Stimulated activated CD8-positive, alpha-beta memory T cell treated with anti-CD3 and anti-CD28 coated beads, Interleukin-7, amount 100 ng/mL, for 24 hours (primary cell): ENCODE measurements at places on chromosomes 4 and X.

- no peak for DNase-seq
Measured at GRCh38 chrX:123157586-123157985, 26.5 kb upstream of the GRIA3 start.

- DNase-seq = no peak
Measured at GRCh38 chr4:15459706-15460105, 10.0 kb upstream of the CC2D2A start.

DNA sequence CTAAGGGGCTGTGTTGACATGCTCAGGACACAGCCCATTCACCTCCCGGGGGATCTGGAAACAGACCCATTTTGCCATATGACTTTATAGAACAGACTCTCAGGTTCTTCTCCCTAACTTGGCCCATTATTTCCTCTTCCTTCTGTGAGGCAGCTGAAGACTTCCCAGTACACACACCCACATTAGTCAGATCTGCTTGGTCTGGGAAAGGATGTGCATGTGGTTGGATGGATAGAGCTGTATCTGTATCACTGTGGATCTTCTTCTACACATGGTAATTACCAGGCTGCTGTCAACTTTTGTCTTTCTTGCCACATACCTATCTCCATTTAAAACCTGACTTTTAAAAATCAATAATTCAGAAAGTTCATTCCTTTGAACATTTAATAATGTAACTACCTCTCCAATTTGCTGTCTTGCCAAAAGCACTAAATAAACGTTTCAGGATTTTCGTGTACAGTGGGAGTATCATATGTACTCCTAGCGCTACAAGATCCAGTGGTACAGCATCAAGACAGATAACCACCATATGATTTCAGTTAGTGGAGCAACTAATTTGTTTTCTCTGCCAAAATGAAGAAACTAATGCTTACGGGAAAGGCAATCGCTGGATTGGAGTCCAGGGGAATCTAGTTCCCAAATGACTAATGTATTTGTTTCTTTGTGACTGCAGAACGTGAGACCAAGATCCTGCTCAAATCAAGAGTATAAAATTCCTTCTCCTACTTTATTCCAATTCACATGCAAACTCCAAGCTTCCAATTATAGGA, 134.1 kb upstream of the MAP3K15 start:
- DNase-seq = no peak

- no peak for DNase-seq
Measured at GRCh38 chr4:175411251-175411650, 400.8 kb downstream of the GPM6A start.

DNA sequence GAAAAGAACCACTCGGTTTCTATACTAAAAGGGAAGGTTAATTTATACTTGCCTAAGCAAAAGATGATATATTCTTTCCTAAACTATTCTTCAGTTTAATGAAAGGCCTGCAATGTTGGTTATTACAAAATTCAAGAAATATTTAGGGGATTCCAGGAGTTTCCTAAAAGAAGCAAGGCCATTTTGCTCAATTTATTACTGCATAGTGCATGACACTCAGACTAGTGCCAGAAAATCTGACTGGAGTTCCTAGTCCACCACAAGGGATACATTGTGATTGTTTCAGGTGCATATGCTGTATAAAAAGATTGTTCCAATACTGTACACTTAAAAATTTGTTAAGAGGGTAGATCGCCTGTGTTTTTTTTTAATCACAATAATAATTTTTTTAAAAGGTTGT, 78.7 kb downstream of the CAPN6 start:
- DNase-seq = no peak

GRCh38 chr4:27717431-27717755, 856.8 kb downstream of the STIM2 start:
- DNase-seq = no peak

GRCh38 chr4:86496094-86497080, 97.7 kb upstream of the PTPN13 start:
- DNase-seq = no peak

DNA sequence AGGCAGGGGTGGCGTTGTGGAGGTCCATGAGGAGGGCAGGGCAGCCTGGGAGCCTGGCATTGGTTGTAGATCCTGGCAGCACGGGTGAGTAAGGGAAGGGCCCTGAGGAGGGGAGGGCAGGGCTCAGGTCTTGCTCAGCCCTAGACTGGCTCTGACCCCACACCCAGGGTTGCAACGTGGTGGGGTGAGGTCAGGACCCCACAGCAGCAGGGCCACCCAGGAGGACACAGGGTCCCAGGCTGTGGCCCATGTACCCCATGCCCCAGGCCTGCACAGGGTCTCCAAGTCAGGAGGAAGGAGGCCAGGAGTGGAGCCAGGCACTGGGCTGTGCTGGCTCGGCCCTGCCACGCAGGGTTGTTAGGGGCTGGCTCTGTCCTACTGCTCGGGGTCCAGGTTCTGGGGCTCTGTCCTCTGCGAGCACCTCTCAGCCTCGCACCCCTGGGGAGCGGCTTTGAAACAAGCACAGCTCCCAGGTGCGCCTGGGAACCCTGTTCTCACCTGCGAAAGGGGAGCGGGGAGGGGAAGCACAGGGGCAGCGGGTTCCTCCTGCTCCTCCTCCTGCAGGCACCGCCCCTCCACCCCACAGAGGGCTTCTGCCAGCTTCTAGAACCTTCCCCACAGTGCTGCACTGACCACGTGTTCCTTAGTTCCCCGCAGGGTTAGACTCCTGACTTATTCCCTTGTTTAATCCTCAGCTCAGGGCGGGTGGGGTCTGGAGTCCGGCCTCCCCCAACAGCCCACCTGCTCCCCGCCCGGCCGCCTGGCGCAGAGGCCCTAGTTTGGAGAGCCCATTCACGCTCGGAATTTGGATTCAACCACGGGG, 20.4 kb downstream of the MSANTD1 start:
- DNase-seq = no peak

DNA sequence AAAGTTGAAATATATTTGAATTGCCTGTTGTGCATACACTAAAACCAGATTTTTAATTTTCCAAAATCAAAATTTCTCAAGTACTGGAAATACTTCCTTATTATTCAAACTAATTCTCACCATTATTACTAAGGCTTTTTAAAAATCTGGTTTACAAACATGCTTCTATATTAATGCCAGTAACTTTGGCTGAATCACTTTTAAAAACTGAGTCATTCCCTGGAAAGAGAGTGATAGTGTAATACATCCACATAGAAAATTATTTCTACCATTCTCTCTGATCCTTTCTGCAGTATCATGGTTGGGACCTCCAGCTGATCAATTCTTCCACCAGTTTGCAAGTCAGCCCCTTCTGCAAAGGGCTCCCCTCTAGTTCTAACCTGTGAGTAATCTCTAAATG, 165.3 kb upstream of the FAM241A start:
- no peak for DNase-seq

- DNase-seq = no peak
Measured at GRCh38 chr4:61180405-61180804, 19.7 kb upstream of the ADGRL3 start.

GRCh38 chrX:29728639-29729038, 486.7 kb upstream of the MAGEB2 start:
- no peak for DNase-seq

DNA sequence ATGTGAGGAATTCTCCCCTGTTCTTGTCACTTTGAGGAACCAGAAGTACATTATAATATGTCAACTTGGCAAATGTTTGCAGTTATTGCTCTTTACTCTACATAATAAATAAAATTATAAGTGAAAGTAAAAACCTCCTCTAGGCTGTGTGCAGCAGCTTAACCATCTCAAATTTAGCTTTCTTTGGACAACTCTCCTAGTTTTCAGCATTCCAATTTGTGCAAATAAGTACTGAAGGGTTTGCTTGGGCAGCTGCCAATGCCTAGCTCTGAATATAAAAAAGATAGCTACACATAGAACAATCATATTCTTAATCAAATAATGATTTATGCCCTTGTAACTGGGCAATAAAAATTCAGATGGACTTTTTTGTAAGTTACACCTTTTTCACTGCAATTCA, 82.5 kb downstream of the GASK1B start:
- no peak for DNase-seq
